ENCODE measurements at places on chromosomes 4 and X. TPM values are rescaled to one million over a fixed set of nuclear protein-coding genes. Genes with fewer than 3 reads are reported as not detected.

Gene PPP2R3B
- 15.0 TPM for polyA plus RNA-seq

Gene PYURF
- 107 TPM for polyA plus RNA-seq

DNA sequence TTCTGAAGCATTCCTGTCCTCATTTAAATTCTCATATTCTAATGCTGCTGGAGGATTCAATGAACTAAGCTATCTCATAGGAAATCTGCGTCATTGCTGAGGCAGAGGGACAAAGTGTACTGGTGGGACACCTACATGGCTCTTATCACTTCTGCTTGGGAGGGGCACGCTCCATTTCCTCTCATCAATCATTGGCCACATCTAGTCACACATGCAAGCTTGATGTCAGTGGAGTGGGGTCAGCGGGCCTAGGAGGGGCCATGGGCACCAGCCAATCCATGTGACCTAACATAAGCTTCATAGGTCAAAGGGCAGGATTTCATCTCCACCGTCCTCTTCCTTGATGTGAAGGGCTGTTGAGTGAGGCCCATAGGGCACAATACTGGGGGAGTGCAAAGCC is 21.4 kb downstream of the BEX3 start:
- DNase-seq = no peak

DNA sequence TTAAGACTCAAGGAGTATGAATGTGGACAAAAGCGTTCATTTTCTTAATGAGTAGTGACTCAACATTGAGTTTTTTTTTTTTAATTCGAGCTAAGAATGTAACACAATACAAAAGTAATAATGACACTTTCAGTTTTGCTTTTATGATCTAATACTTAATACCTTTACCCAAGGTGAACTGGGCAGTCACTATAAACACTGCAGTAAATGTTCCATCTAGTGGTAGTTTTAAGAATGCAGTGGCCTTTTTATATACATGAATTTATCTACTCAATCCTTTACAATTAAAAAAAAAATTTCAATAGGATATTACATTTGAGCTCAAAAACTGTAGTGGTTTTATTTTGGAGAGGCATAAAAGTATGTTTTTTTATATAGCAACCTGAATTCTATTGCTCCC is 33.9 kb downstream of the PDK3 start:
- peak; percentile 28 for DNase-seq

DNA sequence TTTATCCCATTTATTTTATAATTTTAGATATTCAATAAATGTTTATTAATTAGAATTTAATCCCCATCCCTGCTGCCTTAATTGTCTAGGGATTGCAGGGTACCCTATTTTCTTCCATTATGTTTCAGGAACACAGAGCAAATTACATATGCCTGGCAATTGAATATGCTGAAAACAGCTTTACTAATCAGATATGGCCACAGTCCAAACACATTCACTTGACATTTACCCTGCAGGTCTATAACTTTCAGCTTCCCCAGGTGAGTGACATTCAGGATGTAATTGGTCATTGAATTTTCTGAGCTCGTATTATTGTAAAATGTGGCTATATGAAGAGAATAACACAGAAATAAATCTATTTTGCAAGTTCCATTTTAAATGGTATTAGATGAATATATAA is 218.7 kb upstream of the NDST4 start:
- DNase-seq = no peak

DNA sequence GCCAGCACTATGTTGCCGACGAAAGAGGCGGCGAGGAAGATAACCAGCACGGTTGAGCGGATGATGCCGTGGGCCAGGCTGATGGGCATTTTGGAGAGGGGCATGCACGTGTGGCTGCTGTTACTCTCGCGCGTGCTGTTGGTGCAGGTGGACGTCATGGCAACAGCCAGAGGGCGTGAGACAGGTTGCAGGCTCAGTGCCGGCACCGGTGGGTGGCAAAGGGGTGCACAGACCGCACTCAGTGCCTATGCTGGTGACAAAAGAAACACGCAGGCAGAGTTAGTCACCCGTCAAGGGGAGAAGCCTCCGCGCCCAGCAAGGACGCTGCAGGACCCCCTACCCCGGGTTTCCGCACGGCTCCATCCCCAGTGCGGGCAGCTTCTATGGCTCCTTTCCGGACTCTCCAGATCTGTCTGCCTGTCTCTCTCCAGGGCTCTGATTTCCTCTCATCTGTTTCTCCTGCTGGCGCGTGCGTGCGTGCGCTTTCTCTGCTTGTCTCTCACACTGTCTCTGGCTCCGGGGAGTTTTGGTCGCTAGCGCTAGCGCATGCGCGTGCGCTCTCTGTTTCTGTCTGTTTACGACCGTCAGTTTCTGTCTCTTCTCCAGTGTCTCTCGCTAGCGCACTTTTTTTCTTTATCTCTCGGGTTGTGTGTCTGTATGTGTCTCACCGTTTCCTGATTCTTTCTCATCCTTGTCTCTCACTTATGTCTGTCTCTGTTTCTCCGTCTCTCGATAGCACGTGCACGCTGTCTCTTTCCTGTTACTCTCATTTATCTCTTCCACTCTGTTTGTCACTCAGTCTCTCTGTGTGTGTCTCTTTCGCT is 2.1 kb downstream of the GPR101 start:
- peak; percentile 5 for DNase-seq
